ENCODE measurements at places on chromosomes 1 and 21.

DNA sequence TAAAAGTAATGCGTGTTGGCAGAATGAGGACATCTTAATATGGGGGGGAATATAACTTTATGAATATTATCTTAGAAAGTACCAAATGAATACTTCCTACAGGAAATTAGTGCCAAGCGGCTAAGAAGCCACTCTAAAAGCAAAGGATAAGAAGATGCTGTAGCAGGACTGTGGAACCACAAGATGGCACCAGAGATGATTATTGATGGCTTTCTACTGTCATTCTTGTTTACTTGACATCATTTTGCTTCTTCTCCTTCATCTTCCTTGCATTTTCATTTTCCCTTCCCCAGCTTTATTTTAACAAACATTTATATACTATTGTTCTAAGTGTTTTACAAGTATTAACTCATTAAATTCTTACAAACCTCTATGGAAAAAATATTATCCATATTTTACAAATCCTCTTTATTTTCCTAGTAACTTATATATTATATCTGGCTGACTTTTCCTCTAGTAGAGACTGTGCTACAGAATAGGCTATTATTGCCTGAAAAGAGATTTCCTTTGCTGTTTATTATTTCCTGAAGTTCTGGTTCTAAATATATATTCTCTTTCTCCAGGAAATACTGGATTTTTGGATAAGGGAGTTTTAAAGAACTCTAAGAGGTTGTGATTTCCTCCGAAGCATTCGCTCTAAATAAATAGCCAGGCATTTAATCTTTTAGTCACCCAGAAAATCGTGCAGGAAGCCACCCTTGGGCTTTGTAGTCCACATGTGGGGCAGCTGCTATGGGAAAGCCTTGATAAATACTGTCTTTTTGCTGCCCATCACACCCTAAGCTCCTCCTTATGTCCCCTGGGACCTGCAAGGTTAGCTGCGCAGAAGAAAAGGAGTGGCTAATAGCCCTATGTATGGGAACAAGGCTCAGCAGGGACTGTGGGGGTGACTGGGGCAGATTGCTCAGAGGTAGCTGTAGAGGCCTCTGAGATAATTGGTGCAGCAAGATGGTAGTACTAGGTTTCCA, 69.8 kb downstream of the TPR start:
- DNase-seq = peak; percentile 10

GRCh38 chr1:177043597-177043996, 120.9 kb downstream of the ASTN1 start:
- DNase-seq = no peak

- no peak for DNase-seq
Measured at GRCh38 chr1:202708456-202709275, 1.6 kb downstream of the SYT2 start.

DNA sequence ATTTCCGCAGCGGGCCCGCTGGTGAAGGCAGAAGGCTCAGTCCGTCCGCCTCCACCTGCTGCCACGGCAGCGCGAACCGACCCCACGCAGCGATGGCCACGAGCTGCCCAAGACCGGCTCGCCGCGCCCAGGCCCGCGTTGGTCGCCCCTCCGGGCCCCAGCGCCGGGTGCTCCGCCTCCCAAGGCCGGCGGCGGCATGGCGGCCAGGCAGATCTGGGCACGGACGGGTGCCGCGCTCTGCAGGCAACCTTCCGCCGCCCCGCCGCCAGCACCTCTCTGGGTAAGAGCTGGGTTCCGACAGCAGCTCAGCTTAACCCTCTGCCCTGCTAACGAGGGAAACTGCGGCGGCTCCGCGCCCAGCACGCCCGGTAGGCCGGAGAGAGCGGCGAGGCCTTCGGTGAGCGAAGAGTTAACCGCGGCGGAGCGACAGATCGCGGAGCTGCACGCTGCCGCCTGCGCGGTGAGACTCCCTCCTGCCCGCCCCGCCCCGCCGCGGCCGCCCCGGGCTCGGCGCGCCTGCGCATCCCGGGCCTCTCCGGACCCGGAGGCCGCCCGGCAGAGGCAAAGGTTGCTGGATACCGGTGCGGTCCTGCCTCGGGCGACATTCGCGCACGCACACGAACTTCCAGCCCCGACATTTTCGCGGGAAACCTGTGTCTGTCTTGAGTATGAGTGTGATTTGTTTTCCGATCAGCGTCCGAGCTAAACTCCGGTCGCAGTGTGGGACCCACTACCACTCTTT, at the start of gene C1orf53:
C1orf53 (plus strand) TSS at position 177 of the 742 bp plus-strand sequence; CDS start at position 197, 20 bp downstream.
- peak; percentile 58 for DNase-seq

GRCh38 chr21:34882719-34883131, 166.4 kb downstream of the RUNX1 start:
- DNase-seq = no peak

DNA sequence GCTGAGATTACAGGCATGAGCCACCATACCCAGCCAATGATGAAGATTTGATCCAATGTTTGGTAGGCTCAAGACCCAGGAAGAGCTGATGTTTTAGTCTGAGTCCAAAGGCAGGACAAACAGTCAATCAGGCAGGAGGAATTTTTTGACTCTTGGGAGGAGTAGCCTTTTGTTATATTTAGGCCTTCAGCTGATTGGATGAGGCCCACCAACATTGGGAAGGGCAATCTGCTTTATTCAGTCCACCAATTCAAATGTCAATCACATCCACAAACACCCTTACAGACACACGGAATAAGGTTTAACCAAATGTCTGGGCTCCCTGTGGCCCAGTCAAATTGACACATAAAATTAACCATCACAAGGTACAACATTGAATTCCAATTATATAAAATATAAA, 61.9 kb upstream of the COX20 start:
- no peak for DNase-seq

GRCh38 chr1:17066361-17067068, 12.7 kb upstream of the SDHB start:
- no peak for DNase-seq

GRCh38 chr1:245461681-245462080, 306.9 kb downstream of the KIF26B start:
- DNase-seq = no peak

DNA sequence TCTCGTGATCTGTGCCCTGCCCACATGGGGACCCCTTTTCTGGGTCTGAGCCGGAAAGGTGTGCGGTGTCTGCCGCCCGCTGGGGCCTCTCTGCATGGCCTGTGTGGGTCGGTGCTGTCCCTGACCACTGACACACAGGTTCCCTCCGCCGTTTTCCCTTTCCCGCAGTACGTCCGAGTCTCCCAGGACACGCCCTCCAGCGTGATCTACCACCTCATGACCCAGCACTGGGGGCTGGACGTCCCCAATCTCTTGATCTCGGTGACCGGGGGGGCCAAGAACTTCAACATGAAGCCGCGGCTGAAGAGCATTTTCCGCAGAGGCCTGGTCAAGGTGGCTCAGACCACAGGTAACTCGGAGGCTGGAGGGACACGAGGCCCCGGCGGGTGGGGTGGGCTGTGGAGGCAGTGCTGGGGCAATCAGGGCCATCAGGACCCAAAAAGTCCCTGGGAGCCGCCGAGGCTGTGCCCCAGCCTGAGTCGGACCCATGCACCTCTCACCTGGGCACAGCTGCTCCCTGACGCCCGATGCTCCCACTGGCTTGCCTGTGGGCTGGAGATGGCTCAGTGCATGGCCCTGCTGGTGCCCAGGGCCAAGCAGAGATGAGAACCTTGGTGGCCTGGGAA, 13.3 kb downstream of the TRPM2 start:
- no peak for DNase-seq

DNA sequence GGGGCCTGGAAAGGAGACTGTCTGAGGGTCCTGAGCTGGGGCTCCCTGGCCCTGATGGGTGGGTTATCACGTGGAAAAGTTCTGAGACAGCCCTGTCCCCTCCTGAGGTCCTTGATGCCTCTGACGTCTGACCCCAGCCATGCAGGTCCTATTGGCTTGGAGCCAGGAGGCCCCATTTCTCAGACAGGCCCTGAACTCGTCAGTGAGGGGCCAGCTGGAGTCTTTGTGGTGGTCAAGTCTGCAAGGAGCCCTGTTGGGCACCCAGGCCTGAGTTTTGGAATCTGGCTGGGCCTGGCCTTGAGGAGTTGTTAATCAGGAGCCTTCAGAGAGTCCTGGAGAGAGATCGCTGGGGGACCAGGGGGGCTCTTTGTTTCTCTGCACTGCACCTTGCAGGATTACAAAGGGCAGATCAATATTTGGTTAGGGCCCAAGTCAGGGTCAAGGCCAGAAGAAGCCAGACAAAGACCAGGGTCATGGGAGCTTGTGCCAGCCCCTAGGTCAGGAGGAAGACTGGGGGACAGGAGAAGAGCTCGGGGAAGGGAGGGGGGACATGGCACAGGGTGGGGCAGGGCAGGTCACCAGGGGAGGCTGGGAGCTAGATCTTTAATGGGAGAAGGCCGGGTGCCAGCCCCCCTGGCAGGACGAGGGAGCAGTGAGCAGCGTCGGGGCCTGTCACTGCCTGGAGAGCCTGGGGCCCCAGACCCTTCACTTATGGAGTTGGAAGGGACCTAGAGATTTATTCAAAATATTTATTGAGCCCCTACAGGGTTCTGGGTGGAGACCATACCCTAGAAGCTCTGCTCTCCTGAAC, 83.2 kb downstream of the PTPRU start:
- no peak for DNase-seq

- DNase-seq = no peak
Measured at GRCh38 chr1:64594446-64594845, 124.5 kb downstream of the CACHD1 start.

DNA sequence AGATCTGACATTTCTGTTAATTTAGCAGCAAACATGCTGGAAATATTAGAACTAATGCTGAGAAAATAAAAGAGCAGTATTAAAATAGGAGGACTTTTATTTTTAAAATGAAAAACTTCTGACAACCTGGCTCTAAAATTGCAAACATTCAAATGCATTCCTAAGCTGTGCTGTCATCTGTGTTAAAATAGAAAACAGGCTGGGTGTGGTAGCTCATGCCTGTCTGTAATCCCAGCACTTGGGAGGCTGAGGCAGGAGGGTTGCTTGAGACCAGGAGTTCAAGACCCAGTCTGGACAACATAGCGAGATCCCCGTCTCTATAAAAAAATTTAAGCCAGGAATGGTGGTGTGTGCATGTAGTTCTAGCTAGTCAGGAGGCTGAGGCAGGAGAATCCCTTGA, 44.6 kb downstream of the MIGA1 start:
- DNase-seq = no peak

- DNase-seq = no peak
Measured at GRCh38 chr21:40278345-40278744, 411.1 kb downstream of the PCP4 start.

- DNase-seq = no peak
Measured at GRCh38 chr1:152005360-152005912, 11.8 kb upstream of the S100A10 start.

- DNase-seq = no peak
Measured at GRCh38 chr1:111540928-111541327, 37.5 kb upstream of the ADORA3 start.

DNA sequence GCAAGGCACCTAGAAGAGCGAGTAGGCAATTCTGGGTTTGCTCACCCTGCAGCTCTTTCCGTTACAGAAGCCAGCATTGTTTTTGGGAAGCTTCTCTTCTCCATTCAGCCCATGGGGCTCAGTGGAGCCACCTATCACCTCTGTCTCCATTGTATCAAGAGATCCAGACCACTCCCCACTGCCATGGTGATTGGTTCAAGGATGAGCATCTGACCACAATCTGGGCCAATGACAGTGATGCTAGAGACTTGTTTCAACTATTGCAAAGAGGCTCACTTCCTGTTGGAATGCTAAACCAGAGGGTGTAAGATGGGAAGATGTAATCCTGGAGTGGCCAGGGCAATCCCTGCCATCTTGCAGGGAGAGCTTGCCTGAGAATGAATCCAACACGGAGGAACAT, 6.6 kb downstream of the SPATA21 start:
- DNase-seq = no peak

GRCh38 chr1:61450454-61450853, 274.5 kb downstream of the TM2D1 start:
- peak; percentile 42 for DNase-seq

GRCh38 chr1:173411835-173412742, 65.0 kb upstream of the PRDX6 start:
- peak; percentile 63 for DNase-seq

- DNase-seq = no peak
Measured at GRCh38 chr1:201683397-201683796, 144.5 kb downstream of the NAV1 start.

GRCh38 chr1:95994643-95995042, 726.9 kb upstream of the PTBP2 start:
- DNase-seq = no peak

DNA sequence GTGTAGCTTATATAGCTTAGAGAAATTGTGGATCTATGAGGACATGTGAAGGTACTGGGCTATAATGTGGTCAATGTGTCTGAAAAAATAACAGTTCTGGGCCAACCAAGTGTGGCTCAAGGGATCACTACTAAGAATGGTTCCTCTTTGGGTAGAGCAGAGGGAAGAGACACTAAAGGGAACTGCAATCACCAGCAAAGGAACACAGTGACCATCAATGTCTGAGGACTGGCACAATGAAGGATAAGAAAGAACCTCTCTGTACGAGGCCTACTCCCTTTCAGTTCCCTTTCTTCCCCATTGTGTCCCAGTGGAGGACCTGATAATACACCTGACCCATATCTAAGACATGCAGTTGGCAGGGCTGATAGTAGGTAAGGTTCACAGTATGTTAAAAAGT, 89.9 kb upstream of the JAK1 start:
- DNase-seq = no peak

DNA sequence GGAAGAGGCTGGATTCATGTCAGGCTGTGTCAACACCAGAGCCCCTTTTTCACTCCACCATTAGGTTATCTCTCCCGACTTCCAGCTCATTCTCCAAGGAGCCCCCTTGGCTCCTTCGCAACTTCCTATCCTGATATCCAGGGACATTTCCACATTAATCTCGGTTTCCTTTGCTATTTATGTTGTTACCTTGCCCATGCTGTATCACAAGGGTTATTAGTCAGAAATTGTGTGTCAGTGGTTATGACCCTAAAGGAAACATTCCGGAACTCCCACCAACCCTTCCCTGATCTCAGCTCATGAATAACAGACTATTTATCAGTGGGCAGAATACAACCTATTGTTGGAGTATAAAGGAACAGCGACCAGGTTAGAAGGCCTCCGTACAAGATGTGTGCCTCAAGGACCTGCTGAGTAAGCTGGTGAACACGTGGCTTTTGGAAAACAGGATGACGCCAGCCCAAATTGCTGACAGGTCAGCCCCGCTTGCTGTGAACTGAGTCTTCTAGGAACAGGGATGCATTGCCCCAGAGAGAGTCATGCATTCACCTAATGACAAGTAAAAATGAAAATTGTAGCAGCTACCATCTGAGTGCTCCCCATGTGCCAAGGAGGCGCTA, 121.5 kb downstream of the PLPP3 start:
- no peak for DNase-seq

- DNase-seq = no peak
Measured at GRCh38 chr1:22490309-22490708, 38.7 kb downstream of the ZBTB40 start.

GRCh38 chr1:222792744-222793143, 22.1 kb upstream of the DISP1 start:
- DNase-seq = no peak

DNA sequence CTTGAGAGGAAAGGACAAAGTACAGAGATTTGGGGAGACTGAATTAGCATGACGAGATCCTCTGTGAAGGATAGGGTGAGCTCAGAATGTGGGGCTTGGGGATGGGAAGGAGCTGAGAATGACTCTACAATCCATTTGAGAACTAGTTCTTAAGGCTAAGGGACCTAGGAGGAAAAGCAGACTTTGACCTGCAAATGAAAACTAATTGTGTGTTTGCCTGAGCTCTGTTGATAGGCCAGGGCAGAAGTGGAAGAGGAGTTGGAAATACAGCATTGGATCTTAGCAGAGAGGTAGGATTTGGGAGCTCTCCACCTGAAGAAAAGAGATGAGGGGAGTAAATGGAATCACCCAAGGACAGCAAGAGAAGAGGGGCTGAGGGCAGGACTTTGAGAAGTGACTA, 2.1 kb upstream of the RGS8 start:
- DNase-seq = no peak
